GM20000 (cell line): ENCODE measurements at places on chromosomes 11 and 22.

- DNase-seq = peak; percentile 67
These were observed at the start of gene AMPD3 for GRCh38 chr11:10454878-10455631. AMPD3 (plus strand) TSS chr11:10455264; CDS start chr11:10461520, 6,256 bp downstream.

DNA sequence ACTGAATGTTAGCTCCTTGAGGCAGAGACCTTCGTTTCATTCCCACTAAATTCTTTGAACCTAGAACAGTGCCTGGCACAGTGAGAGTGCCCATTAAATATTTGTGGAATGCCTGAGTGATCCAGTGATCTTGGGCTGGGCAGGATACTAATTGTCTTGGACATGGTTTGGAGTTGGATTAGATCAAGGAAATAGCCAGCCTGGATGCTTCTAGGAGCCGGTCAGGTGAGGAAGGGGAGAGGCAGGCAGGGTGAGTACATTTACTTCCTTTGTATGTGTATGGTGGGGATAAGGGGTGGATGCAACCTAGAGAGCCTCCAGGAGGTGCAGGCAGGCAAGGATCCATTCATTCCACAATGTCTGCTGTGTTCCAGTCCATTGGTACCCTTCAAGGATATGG, 3.6 kb downstream of the SREBF2 start:
- no peak for DNase-seq

- no peak for DNase-seq
These were observed 256.2 kb upstream of the LUZP2 start for GRCh38 chr11:24240496-24241175.

DNA sequence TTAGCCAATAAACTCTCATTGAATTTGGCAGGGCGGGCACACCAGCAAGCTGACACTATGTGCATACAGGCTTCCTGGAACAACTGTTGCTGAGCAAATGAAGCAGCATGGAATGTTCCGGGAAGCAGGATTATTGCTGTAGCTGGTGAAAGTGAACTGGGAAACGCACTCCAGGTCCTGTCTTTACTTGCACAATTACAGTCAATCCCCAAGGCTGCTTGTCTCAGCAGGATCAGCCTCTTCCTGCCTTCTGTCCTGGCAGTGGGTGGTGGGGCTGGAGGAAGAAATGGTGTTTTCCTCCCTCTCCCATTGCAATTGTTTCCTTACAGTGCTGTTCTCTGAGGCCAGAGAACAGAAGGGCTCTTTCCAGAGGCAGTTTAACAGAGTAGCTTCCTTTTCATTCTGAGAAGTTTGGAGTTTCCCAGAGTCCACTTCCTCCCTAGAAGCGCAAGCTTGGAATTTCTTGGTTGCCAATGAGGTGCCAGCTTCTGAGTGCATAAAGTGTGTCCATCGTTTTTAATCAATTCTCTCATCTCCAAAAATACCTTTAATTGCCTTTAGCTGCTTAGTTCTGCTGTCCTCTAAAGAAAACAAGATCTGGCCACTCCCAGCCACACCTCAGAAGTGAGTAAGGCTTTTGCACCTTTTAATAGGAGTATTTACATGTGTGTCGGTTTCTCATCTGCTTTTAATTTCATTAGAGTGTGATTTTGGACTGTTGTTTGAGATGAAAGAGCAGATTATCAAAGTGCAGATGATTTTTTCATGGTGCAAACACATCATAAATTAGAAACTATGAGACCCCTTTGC, 19.9 kb downstream of the CD44 start:
- no peak for DNase-seq
